ENCODE measurements at places on chromosomes 7 and 10.

GRCh38 chr10:59865101-59865500 is 41.3 kb downstream of the CCDC6 start:
- DNase-seq, result no peak

DNA sequence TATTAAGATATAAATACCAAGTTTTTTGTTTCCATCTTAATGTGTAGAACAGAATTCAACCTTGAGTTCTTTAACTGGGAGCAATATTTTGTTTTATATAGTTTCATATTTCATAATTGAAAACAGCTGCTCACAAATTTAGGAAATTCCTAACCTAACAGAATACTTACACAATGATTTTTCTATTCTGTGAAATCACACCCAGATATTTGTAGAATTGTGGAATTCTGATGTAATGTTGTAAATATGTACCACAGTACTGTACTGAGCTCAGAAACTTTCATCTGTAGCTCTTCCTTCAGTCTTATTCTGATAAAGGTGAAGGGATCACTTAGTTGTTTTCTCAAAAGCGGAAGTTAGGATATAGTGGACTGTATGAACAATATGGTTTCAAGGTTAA is 143.4 kb upstream of the GLI3 start:
- no peak for DNase-seq

DNA sequence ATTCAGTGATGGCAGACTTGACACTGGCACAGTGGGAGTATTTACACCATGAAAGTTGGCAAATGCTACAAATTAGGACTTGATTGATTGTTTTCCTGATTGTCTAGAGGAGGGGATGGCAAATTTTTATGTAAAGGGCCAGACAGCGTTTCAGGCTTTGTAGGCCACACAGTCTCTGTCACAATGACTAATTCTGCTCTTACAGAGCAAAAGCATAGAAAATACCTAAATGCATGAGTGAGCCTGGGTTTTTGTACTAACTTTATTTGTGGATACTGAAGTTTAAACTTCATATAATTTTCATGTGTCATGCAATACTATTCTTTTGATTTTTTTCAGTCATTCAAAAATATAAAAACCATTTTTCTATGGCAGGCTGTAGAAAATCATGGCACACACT is 9.0 kb upstream of the ARMS2 start:
- DNase-seq, result no peak

DNA sequence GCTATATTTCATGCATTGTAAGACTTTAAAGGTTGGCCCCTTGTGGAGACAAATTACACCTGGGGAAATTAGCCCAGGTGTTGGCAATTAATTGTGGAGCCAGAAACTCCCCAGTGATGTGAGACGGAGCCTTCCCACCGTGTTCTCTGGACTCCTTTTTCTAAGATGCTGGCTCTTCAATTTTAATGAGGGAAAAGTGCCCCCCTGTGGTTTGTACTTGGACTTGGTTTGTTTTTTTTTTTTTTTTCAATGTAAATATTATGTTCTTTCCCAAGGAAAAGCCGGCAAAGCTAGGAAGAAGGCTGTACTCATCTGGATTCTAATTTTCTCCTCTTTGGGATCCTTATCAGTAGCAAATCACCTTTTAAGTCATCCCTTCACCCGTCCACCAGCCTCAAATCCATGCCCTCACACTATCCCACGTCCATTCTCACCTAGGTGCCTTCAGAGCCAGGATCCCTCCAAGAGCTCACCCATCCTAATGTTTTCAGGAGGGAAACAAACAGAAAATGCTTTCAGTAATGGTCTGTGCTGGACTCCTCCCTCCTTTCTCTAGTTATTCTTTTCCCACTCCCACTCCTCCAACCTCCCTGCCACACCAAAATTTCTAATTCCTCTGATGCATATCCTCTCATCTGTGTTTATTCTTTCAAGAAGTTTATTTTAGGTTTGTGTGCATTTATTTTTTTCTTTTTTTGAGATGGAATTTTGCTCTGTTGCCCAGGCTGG is 20.4 kb upstream of the ST8SIA6 start:
- DNase-seq, result no peak

DNA sequence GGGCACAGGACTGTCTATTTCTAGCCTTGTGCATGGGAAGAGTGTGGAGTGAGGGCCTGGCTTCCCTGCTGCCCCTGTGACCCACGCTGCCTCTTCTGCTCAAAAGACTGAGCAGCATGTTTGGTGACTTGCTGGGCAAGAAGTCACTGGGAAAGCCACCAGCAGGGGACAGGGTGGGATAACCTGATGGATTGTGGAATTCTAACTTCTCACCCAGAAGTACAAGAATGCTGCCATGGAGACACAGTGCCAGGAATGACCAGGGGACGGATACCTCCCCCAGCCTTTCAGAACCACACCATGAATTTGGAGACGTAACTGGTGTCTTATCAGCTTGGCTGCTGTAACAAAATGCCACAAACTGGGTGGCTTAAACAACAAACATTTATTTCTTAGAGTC is 28.4 kb downstream of the GALNTL5 start:
- no peak for DNase-seq

DNA sequence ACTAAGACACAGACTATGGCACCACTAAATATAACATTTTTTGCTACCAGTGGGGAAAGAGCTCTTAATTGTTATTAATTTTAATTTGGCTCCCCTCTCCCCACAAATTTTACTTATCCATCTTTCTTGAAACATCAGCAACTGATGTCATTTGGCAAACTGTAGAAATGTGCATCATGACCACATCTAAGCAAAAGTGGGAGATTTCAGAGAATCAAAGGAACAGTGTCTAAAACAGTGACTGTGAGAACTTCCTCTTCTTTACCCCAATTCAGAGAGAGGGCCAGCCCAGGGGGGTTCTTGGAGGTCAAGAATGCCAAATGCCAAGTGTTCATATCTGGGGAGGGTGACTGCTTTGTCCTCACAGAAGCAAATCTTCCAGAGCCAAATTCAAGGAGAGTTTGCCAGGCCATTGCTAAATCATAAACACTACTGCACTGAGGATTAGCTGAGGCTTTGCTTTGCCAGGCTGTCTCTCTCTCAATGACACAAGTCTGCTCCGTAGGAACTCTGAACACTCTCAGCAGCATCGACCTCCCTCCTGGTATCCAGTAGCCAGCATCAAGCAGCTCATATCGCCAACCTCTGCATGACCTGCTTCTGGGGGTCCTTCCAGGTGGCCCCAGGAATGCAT is 65.6 kb downstream of the ITIH5 start:
- no peak for DNase-seq

DNA sequence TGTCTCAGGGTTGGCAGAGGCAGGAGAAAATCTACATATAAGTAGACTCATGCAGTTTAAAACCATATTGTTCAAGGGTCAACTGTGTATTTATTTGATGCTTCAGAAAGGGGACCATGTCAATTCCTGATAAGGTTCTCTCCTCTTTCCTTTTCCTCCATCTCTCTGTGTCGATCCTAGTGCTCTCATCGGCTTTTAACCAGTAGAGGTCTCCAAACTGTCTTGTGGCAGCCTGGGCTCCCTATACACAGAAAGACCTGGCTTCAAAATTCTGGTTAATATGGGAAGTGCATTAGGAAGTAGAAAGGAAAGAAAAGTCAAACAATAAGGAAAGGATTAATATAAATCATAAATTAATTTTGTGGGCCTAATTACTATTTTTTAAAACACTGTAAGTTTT is 304.4 kb upstream of the C7orf33 start:
- no peak for DNase-seq

- DNase-seq, result no peak
These were observed 46.6 kb upstream of the EBF3 start for GRCh38 chr10:130010653-130011052.

DNA sequence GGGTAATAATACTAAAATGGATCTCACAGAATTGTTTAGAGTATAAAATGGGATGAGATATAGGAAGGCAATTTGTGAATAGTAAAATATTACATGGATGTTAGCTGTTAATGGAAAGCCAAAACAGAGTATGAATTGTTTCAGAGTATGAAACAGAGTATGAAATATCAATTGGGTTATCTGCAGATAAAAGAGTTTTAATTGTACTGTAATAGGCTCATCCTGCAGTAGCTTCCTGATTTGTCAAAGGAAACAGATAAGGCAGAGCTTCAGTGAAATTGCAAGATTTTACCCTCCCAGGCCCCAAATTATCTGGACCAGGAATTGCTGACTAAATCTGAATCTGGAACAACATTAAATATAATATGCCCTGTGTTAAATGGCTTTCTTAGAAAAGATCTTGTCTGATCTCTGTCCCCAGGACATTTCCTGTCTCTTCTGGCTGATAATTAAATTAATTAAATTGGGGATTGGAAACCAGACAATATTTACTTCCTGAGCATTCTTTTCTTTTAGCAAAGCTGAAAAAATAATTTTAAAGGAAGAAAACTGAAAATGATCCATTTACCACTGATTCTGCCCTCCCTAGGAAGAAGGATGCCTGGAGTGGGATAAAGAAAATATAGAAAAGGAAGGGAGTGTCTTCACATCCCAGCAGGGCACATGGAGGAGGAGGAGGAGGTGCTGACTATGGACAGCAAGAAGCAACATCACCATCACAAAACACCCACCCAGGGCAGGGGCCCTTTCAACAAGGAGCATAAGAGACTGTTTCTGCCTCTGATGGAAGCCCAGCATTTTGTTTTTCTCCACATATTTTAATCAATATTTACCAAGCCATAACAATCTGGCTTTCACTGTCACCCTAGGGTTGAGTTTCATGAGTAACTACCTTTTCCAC is 18.5 kb downstream of the PTN start:
- DNase-seq, result no peak

DNA sequence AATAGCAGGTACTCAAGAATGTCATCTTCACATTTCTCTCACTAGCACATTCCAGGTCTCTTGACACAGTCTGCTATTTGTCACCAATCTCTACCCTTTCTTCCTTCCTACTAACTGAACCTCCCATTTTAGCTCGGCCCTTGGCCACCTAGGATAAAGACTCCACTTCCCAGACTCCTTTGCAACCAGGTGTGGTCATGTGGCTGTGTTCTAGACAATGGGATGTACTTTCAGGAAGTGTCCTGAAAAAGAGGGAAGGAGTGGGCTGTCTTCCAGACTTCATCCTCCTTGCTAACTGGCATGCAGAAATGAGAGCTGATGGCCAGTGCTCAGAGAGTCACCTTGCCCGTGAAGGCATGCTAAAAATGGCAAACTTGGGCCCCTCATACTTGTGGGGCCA is 139.2 kb downstream of the AMPH start:
- no peak for DNase-seq

- DNase-seq, result no peak
These were observed 445.8 kb upstream of the ANKRD30A start for GRCh38 chr10:36679554-36679953.

DNA sequence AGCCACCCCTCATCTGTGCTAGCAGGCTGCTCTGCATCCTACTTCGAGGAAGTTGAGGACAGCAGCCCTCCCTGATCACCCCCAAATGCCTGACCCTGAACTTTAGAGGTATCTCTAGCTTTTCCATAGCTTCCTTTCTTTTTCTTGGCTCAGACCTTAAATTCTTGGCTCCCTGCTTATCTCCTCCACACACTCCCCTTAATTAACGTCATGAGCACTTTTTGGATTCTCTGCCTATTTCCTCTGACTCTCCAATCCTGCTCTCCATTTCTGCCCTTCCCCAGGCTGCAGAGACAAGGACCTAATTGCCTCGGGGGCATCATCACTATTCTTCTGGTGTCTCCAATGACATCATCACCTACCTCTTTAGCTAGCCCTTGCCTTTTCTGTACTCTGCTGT is 40.8 kb upstream of the SEC61G start:
- DNase-seq, result no peak

GRCh38 chr10:70715853-70716795 is 43.8 kb downstream of the ADAMTS14 start:
- DNase-seq, result no peak

DNA sequence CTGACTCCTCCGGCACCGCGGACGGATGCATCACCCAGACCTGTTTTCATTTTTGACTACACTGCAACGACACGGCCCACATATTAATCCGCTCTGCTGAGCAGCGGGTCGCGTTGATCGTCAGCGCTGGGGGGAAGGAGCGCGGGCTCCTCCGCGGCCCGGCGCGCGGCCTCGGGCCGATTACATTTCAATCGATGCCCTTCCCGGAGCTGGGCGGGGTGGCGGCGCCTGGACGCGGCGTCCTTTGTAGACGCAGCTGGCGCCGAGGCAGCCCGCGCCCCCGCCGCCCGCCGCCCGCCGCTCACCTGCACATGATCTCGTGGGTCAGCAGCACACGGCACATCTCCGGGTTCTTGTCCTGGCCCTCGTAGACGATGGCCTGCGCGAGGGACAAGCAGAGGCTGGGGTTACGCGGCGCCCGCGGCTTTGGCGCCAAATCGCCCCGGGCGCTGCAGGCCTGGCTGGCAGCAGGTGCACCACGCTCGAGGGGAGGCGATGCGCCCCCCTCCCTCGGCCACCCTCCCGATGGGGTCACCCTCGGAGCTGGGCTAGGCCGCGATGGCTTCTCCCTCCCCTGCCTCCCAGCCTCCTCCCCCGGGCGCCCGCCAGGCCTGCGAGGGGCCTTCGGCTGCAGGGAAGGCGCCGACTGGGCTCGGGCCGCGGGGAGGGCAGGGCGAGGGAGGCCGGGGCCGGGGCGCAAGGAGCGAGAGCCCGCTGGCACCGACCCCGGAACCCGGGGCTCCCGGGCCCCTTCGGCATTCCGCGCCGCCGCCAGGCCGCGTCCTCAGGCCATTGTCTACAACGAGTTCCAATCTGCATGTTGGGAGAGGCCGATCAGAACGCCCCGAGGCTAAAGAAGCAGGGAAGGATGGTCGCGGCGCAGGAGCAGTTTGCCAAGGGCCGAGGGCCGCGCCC is 5.2 kb downstream of the EBF3 start:
- no peak for DNase-seq

GRCh38 chr7:90210475-90210874 is 1.1 kb upstream of the STEAP2 start:
- DNase-seq, result no peak

- no peak for DNase-seq
These were observed 229.9 kb upstream of the TCF7L2 start for GRCh38 chr10:112720178-112720577.

DNA sequence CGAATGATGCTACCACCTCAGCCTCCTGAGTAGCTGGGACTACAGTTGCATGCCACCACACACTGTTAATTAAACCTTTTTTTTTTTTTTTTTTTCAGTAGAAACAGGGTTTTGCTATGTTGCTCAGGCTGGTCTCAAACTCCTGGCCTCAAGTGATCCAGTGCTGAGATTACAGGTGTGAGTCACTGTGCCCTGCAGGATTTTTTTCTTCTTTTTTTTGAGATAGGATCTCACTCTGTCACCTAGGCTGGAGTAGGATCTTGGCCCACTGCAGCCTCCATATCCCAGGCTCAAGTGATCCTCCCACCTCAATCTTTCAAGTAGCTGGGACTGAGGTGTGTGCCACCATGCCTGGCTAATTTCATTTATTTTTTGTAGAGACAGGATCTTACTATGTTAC is 6.4 kb downstream of the ACTA2 start:
- no peak for DNase-seq

Measured in activated T-helper 2 cell treated with anti-CD3 and anti-CD28 coated beads, Interferon-gamma antibody, Interleukin-2, Interleukin-4, amounts not matched to agents 10 μg/mL and 5 μg/mL and 100 μg/mL, durations not matched to agents 14 hours and 24 hours and 36 hours (primary cell).